ENCODE measurements at places on chromosomes 11 and 22. TPM values are rescaled to one million over a fixed set of nuclear protein-coding genes. Genes with fewer than 3 reads are reported as not detected.

Gene TMPRSS13
- total RNA-seq: not detected

Gene ZNF215
- total RNA-seq: 1.5 TPM

Gene PIK3IP1
- 14.0 TPM for total RNA-seq

Gene HBB
- total RNA-seq: not detected

Gene GSTT2B
- 3.8 TPM for total RNA-seq

Gene GAS2
- total RNA-seq: 0.46 TPM

Gene GRAP2
- not detected for total RNA-seq

Gene GPHA2
- not detected for total RNA-seq

Gene MUS81
- 77.5 TPM for total RNA-seq

Gene SCGB1D2
- total RNA-seq: not detected

Gene POLA2
- total RNA-seq: 11.5 TPM

Gene RIMBP3C
- 0.48 TPM for total RNA-seq

Gene CARD10
- 71.3 TPM for total RNA-seq

DNA sequence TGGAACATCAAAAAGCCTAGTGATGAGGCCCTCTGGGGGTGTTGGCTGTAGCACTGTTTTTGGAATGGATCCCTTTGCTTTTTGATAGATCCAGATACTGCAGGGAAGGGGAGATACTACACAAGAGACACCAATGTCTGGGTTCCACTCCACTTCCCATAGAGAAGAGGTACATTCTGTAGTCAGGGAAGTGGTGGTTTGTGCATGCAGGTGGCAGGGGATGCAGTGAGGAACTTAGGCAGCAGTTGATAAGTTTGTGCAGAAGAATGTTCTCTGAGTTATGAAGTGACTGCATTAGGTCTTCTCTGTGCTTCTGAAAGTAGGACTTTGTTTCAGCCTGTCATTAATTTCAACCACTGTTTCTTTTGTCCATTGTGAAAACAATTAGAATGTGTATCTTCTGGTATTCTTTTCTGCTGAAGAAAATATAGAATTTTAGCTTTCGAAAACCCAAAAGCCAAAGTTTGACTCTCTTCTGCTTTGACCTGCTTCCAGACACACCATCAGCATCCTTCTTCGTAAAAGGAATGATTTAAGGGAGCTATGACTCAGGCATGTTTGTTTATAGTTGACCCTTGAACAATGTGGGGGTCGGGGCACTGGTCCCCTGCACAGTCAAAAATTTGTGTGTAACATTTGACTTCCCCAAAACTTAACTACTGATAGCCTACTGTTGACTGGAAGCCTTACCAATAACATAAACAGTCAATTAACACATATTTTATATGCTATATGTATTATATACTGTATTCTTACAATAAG, 25.6 kb downstream of the PANX1 start:
- DNase-seq: no peak

DNA sequence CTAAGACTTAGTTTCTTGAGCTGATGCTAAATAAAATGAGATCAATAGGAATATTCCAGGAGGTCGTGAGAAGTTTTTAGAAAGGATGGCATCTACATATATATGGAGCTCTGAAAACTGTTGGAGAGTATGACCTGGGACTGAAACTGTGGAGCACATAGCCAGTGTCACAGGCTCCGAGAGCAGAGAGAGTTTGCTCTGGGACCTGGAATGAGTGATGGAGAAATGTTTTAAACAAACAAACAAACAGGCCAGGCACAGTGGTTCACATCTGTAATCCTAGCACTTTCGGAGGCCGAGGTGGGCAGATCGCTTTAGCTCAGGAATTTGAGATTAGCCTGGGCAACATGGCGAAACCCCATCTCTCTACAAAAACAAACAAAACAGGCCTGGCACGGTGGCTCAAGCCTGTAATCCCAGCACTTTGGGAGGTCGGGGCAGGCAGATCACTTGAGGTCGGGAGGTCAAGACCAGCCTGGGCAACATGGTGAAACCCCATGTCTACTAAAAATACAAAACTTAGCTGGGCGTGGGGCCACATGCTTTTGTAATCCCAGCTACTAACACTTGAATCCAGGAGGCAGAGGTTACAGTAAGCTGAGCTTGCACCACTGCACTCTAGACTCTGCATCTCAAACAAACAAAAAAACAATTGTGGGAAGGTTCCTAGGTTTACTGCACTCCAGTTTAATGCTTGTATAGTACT, 67.1 kb downstream of the SLC35F2 start:
- no peak for DNase-seq

DNA sequence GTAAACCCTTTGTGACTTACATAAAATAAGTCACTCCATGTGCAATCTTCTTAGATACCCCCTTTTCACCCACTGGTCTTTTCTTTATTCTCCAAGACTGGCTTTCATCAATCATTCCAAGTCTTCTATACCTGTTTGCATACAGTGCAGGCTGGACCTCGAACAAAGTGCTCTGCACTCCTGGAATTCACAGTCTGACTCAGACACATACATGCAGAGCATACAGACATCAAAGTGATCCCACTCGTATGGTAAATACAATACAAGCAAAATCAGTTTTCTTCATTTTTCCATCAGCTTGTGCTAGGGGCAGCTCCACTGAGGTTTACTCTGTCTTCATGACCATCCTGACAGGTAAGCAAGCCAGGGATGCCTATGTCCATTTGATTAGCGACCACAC, 16.8 kb upstream of the TMPRSS5 start:
- DNase-seq: no peak

DNA sequence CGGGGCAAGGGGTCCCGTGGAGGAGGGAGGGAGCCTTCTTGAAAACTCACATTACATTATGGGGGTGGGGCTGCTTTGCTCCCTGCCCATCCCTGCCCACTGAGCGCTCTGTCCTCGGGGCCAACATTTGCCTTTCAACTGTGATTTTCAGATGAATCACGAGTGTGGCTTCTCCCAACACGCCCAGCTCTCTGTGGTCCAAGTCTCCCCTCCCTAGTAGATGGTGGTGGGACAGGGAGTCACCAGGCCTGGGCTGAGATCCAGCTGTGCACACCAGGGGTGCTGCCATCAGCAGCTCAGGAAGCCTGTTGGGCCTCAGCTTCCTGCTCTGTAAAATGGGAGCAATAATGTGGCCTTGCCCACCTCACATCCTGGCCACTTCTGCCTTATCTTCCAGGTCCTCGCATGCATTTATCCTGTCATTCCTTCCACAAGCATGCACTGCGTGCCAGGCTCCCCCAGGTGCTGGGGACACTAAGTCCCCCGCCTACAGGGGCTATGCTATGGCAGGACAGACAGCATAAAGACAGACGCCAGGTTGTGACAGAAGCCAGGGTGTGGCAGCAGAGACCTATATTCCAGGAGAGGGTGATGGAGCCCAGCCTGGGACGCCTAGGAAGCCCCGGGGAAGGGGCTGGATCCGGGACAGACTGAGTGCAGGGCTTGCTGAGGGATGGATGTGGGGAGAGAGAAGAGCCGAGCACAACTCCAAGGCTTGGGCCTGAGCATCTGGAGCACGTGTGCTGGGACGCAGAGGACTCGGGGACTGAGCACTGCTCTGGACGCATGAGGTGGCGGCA, 30.5 kb downstream of the NFAM1 start:
- no peak for DNase-seq

DNA sequence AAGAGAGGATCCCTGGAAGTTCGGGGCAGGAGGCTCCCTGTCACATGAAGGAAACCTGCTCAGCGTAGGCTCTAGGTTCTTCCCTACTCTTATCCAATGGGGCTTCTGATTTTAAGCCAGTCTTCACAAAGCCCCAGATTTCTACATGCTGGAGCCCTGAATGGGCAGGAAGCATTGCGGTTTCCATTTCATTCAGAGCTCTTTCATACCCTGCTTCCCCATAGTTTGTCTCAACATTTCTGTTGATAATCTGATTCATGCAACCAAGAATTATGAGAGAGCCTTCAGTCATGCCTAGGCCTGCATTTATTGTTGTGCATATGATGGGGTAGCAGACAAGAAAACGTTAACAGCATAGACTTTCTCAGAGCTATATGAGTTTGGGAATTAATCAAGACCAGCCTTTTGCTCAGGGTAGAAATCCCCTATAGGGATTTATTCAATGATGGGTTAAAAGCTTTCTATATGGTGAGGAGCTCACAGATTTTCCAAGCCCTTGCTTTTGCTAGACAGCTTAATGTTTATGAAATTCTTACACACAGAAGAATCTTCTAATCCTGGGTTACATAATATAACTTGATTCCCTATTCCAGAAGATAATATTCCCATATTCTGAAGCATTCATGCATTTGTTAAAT, 15.9 kb downstream of the OR51B4 start:
- DNase-seq: no peak

DNA sequence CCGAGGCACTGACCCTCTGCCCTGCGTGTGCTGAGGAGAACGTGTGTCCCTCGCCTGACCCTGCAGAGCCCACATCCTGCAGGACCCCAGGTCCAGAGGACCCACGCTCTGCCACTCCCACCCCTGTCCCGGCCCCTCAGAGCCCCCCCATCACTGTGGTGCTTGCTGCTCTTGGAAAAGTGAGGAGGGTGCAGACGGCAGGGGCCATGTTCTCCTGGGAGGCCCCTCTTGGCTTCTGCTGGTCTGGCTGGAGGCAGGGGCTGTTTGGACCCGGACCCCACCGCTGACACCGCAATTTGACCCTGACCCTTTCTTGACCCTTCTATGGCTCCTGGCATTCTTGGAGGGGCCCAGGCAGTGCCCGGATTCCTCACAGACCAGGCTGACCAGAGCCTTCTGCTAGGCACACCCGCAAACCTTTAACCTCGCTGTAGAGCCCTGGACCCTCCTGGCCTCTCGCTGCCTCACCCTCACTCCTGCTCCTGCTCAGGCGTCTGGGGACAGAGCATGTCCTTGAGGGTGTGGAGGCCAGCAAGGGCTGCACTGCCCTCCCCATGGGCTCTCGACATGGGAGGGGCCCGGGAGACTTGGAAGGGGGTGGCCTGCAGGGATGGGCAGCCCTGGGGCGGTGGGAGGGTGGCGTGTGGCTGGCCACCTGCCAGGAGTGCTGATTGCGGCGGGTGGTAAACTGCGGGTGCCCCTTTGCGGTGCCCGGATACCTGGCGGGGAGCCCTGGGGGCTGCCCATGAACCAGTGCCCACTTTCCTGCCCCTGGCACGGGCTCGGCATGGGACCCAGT, 37.0 kb upstream of the MUC5AC start:
- no peak for DNase-seq

DNA sequence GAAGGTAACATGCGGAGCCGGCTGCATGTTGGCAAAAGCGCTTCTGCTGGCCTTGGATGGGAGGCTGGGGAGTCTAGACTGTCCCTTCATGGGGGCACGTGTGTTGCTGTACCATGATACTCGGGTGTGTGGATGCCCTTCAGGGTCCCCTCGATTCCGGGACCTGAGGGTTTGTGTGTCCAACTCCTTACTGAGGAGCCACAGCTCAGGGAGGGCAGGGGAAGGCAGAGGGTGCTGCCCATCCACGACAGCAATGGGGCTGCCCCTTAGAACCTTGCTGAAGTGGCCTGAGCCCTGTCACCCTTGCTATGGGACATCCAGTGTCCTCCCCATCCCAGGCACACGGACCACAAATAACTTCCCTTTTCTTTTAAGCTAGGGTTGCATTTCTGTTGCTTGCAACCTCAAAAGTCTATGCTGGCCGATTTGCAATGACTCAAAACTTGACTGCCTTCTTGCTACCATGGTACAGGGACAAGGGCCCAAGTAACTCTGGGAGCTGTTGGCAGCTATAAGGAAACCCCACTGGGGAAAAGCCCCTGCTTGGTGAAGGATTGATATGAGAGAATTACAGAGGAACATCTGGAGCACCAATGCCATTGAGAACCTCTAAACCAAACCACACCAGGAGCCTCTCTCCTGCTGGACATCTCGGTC, 43.8 kb downstream of the RTL6 start:
- DNase-seq: no peak

- no peak for DNase-seq
These were observed 35.7 kb downstream of the NF2 start for GRCh38 chr22:29639096-29639495.

- DNase-seq: no peak
These were observed 53.3 kb downstream of the FAR1 start for GRCh38 chr11:13721760-13722159.

GRCh38 chr11:6249770-6250555, 9.7 kb upstream of the CCKBR start:
- peak; percentile 52 for DNase-seq

- no peak for DNase-seq
These were observed 26.1 kb upstream of the CARD16 start for GRCh38 chr11:105071089-105071732.

- DNase-seq: no peak
These were observed 42.6 kb downstream of the FLRT1 start for GRCh38 chr11:64078284-64078683.

DNA sequence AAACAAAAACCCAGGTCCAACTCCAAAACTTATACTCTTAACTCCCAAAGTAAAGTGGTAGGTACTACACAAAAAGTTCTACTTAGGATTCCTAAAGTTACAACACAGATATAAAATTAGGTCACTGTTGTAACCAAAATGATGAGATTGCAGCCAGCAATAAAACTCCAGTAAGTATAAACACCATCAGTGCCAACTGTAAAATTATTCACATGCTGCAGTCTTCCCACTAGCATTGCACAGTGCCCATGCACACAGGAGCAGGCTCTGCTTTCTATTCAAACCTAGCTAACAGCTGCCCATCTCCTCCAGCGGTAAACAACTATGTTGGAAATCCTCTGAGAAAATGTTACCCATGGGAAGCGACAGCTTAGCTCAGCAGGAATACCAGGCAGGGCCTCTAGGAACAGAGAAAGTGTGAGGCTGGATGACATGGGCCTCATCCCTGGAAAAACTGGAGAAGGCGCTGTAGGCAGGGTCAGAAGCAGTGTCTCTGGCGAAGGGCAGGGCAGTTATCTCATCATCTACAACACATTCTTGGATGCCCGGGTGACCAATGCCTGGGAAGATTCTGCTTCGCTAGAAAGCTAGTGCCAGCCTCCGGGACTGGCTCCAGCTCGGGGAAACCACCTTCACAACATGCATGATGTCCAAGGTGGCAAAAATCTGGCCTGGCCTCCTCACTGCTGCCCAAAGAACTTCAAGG, 9.1 kb downstream of the CPT1A start:
- DNase-seq: no peak

DNA sequence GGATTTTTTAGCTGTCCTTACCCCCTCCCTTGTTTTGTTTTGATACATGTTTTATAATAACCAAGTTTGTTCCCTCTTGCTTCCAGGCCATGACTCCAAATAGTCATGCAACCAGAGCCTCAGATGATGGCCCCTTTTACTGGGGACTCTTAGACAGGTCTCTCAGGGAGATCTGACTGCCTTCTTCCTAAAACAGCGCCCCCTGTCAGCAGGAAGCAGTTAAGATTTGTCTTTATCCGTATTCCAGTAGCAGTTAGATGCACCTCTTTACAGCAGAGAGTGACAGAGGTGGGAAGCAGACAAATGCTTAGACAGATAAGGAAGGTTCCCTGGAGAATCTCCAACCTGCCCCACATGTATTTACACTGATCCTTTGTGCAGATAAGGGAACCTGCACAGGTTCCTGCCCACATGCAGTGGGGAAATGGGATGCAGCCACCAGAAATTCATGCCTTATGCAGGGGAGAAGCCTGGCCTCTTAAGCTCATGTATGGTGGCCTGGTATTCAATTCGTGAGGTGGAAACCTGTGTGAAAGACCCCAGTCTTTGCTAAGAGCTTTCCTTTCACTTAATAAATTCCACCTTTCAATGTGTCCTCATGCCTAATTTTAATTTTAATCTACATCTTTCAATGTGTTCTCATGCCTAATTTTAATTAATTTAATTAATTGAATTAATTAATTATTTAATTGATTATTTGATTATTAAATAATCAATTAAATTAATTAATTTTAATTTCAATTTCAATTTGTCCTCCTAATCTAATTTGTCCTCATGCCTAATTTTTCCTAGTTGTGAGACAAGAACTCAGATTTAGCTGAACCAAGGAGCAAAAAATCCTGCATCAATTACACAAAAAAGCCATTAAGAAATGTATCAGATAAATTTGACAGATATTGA, 11.5 kb upstream of the GLYAT start:
- no peak for DNase-seq
